Right ventricle myocardium superior (tissue), 1 donor: ENCODE measurements at places on chromosomes 6 and 20. TPM values are rescaled to one million over a fixed set of nuclear protein-coding genes. Genes with fewer than 3 reads are reported as not detected.

GRCh38 chr6:169200893-169201514 is 52.6 kb downstream of the THBS2 start:
- DNase-seq, result no peak

DNA sequence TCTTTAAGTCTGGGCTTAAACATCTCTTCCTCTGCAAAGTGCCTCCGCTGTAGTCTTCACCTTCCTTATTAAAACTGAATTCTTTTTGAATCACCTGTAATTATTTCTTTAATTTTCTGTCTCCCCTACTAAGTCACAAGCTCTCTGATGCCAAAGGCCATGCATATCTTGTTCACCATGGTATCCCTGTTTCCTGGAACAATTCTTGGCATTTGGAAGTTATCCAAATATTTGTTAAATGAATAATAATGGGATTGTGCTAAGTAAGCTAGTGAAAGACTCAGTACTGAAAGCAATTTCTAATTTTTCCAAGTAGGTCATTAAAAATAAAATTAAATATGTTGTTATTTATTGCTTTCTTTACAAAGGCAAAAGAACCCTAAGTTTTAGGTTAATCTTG is 12.2 kb downstream of the SNAP91 start:
- no peak for DNase-seq

DNA sequence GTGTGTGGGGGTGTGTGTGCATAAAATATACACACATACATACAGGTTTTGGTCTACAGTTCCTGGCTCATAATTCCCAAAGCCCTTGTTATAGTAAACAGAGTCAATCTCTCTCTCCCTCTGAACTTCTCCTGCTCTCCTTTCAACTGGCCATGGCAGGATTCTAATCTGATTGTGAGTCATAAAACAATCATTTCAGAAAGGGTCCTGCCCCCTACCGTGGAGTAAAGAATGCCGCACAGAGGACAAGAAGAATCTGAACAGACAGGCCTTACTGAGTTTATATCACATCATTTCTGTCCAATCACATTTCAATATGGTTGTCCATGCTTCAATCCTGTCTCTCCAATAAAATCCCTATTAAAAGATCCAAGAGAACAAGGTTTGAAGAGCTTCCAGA is 416.9 kb downstream of the FRK start:
- DNase-seq, result no peak

DNA sequence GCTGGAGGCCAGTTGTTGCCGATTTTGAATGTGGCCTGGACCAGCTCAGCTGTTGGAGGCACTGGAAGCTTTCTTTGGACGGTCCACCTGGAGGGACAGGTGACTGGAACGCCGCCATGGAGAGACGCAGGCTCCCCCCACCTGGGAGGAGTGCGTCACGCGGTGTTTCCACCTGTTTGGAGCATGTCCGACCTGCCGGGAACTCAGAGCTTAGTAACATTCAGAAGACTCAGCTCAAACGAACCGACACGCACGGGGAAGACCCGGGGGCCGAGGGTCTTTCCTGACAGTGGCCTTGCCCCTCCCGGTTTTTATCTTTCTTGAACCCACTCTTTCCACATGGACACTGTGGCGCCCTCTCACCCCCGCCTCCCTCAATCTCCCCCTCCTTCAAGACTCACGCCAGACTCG is 141.6 kb downstream of the SMOC2 start:
- no peak for DNase-seq

- DNase-seq, result no peak
Observed at GRCh38 chr6:93604951-93605350, 185.6 kb upstream of the EPHA7 start.

DNA sequence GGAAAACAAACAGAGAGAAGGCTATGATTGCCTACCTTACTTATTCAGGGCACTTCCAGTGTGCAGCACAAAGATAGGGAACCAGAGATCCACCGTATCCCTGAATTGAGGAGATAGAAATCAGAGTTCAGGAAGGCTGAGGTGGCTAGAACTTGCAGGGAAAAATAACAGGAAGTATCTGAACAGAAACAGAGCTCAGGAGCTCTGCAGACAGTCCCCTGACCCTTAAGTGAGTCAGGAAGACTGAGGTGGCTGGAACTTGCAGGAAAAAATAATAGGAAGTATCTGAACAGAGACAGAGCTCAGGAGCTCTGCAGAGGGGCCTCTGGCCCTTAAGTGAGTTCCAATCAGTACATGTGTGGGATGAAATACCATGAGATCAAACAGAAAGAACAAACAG is 65.4 kb downstream of the RPRD1B start:
- DNase-seq, result no peak

DNA sequence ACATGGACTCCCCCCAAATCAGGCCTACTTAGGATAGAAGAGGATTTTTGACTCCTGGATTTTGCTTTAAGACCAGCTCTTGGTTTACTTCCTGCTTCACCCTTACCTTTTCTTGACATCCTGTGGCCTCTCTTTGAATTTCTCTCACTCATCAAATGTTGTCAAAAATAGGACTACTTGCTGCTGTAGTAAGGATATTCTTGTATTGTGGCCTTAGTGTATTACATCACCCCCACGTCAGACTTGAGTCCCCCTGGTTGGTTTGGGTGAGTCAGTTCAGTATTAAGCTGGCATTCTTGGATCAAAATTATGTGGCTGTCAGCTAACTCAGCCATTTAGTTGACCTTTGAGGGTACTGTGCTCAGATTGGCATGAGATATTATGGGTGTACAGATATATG is 1.1 kb downstream of the TPX2 start:
- DNase-seq, result no peak

DNA sequence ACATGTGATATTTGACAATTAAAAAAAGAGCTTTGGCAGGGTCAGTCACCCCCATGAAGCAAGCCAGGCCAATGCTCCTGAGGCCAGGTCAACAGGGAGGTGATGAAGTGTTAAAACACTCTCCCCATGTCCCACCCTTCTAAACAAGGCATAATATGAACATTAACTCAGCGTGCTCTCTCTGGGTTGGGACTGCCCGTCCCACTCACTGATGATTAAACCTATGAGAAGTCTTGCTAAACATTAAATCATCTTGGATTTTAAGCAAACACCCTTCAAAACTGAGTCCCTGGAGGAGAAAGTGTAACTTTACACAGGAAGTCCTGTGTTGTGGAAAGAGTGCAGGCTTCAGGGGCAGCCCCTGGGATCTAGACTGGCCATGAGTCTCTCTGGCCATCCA is 558.5 kb downstream of the CD83 start:
- DNase-seq, result no peak

GRCh38 chr6:129857838-129858237 is 3.3 kb downstream of the TMEM244 start:
- no peak for DNase-seq

DNA sequence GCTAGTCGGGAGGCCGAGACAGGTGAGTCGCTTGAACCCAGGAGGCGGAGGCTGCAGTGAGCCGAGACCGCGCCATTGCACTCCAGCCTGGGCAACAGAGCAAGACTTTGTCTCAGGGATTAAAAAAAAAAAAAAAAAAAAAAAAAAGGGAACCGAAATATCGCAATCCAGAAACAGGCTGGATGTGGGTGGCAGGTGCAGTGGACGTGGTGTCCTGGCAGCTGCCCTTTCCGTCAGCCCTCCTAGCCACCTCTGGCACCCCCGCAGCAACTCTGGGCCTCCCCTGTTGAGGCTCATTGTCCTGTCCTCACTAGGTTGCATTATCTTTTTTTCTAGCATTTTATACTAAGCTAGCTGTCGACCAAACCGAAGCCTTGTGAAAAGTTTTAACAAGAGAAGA is 113.5 kb downstream of the DTNBP1 start:
- DNase-seq, result no peak

DNA sequence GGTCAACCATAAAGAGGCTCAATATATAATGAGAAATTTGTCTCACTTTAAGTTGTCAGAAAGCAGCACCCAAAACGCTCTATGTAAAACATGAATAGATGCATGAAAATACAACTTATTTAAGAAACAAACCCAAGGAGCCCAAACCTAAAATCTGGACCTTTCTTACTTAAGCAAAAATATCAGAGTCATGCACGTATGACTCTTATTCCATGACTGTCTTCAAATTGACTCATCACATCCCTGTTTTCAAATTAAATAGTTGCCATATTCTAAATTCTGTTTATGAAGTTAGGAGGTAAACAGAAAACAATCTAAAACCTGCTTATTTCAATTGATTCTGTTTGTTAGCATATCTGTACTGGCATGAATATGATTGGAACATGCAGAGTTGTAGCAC is 42.1 kb downstream of the ANKRD6 start:
- no peak for DNase-seq

DNA sequence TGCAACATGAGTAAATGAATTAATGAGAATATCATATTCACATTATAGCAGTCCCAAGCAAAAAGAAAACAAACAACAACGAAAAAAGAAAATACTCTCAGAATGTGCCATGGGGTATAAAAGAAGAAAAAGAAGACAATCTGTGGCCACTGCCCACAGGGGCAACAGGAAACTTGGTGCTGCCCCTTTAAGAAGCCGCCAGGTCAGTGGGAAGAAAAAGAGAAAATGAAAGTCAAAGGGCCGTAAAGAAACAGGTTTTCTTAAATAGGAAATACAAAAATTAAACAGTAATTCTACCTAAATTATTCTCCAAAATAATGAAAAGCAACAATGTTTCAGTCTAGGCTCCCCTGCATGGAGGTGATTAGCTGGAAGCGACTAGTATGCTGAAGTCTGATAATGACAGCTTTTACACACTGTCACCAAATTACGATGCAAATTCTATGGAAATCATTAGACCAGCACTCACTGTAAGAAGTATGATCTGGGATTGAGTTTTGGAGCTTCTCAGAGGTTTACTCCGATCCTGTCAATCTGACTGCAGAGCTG is 23.6 kb downstream of the GMDS start:
- no peak for DNase-seq

C4A gene
- 61.5 TPM for total RNA-seq

FKBP1C gene
- 0.40 TPM for total RNA-seq

CTAGE9 gene
- not detected for total RNA-seq
